ENCODE measurements at places on chromosomes 11 and 22. TPM values are rescaled to one million over a fixed set of nuclear protein-coding genes. Genes with fewer than 3 reads are reported as not detected.

SLC5A1 gene
- total RNA-seq = not detected

DNA sequence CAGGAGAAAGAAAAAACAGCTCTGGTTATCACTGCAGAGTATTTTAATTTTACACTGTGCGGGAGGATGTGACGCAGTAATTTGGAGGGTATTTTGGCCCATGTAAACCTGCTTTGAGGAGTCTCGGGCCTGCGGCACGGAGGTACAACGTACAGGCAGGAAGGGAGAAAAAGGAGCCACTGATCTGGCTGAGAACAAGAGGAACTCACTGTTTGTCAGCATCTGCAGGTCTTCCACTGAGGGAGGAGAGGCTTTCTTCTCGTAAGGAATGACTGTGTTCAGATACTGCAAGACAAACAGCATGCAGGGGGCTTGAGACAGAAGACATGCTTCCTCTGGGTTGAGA is 44.0 kb downstream of the FEZ1 start:
- no peak for DNase-seq
- H3K4me1 ChIP-seq = no peaks in the 10 kb centered on the region
- H3K36me3 ChIP-seq = peaks cover 2% of the 10 kb centered on the region
- H3K27me3 ChIP-seq = no peaks in the 10 kb centered on the region
- H3K27ac ChIP-seq = no peak overlapping the region
- H3K4me3 ChIP-seq = no peak overlapping the region

DNA sequence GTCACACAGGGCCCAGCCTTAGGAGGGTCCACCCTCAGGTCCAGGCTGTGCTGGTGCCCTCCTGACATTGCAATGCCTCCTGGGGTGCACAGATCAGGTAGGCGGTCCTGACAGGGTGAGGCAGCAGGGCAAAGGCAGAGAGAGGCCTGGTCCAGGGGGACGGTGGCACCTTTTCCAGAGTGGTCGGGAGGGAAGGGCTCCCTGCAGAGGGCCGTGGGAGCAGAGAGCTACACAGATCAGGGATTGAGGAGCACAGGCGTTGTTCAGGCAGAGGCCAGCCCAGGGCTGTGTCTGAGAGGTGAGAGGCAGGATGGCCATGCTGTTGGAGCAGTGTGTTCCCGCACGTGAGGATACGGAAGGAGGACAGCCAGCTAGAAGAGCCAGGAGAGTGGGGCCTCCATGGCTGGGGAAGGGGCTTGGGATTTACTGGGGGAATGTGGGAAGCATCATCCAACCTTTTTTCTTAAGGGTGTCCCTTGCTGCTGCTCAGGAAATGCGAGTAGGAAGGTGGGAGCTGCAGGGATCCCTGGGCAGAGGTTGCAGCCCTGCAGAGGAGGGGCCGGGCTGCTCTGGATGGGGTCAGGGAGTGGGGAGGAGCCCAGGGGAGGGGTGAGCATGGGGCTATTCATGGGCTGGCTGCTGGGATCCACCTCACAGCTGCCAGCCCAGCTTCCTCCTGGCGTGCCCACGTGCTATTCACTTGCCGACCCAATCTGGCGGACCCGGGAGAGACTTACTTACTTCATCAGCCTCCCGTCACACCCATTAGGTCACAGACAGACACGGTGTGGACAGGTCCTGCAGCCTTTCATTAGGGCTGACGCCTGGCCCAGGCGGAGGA is 1516.4 kb downstream of the TBC1D22A start:
- H3K4me1 ChIP-seq = no peaks in the 10 kb centered on the region
- no peaks in the 10 kb centered on the region for H3K27me3 ChIP-seq
- no peak overlapping the region for H3K27ac ChIP-seq
- no peaks in the 10 kb centered on the region for H3K36me3 ChIP-seq
- no peak for DNase-seq

GRCh38 chr22:49930596-49931412 is 12.4 kb downstream of the CRELD2 start:
- no peaks in the 10 kb centered on the region for H3K4me1 ChIP-seq
- no peaks in the 10 kb centered on the region for H3K27me3 ChIP-seq
- no peaks in the 10 kb centered on the region for H3K36me3 ChIP-seq
- H3K4me3 ChIP-seq = no peak overlapping the region
- DNase-seq = peak; percentile 86

DNA sequence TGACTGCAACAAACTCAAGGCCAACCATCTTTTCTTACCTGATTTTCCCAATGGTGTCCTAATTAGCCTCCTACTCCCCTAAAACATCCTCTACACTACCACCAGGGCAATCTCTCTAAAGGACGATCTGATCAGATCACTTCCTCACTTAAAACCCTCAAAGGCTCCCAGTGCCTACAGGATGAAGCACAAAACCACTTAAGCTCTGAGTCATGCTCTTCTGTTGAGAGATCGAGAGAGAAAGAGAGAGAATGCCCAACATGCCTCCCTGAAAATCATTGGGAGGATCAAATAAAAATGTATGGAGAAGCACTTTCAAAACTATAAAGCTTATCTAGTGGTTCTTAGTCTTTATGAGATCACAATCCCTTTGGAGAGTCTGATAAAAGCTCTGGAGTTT is 171.1 kb downstream of the CADM1 start:
- no peaks in the 10 kb centered on the region for H3K36me3 ChIP-seq
- no peak overlapping the region for H3K27ac ChIP-seq
- H3K27me3 ChIP-seq = no peaks in the 10 kb centered on the region
- H3K4me3 ChIP-seq = no peak overlapping the region
- no peak for DNase-seq

All from aorta (tissue), 5 donors.